ENCODE measurements at places on chromosomes 4 and X.

DNA sequence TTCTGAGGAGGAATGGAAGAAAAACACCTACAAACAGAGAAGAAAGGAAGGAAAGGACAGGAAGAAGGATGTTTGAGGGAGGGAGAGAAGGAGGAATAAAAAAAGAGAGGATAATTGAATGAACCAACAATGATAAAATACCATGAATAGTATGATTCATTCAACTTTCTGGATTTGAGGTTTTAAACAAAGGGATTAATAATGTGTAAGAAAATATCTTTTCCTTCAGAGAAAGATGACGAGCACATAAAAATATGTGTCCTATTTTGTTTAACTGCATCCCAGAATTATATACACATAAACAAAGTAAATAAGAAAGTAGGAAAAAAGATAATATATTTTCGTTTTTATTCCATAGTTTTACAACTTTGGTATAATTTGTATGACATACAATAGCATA is 1380.4 kb downstream of the STIM2 start:
- no peak for DNase-seq

DNA sequence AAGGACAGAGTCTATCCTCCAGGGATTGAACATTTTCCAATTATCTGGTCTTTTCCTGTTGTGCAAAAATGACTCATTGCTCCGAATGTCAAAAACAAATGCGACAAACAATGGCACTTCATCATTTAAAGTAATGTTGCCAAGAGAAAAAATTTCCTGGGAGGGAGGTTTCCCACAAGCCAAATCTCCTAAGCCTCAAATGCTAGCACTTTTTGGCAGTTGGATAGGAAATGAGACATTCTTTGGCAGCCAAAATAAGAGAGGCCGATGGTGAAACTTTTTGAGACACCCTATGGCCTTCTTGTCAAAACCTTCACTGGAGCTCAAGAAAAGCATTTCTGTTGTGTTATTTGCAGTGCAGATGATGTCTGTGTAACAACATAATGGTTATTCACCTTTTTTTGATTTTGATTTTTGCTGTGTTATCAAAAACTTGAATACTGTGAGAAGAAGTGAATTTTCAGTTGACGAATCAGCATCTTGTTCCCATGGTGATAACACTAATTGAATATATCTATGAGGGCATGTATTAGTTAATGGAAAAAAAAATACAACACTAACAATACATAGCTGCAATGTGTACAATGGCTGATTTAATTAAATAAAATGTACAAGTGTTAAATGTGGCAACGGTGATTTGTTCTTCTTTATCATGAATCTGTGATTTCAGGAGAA is 333.8 kb downstream of the ANK2 start:
- DNase-seq, result no peak

- DNase-seq, result no peak
These were observed 177.8 kb upstream of the DKK2 start for GRCh38 chr4:107213880-107214279.

DNA sequence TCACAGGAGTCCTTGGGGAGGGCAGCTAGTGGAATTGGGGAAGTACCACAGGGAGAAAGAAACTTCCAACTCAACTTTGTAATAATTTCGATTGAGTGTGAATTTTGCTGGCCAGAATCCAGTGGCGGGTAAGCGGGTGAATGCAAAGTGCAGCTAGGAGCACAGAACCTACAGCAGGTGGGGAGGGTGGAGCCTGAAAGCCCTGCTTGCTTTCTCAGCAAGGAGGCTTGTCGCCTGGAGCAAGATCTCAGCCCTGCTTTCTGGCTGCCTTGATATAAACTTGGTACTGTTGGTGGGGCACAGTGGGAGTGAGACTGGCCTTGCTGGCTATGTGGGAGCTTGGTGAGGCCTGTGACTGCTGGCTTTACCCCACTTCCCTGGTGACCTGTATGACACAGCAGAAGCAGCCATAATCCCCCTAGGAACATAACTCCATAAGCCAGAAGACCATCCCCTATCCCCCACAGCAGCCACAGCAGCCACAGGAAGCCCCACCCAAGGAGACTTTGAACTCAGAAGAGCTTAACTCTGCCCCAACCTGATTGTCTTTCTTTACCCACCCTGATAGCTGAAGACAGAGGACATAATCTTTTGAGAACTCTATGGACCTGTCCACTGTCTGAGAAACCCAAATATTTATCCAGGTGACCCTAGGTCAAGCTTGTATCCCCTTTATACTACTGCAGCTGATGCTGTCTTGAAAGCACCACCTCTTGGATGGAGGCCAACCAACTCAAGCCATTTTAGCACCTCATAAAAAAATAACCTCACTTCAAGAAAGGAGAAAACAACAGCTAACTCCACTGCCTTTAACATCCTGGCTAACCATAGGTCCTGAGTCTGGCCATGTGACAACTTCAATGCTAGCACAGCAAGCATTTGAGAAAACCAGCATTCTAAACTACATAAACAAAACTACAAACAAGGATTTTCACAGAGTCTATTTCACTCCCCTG is 87.2 kb upstream of the PDE5A start:
- no peak for DNase-seq
